ENCODE measurements at places on chromosomes 7 and 10. TPM values are rescaled to one million over a fixed set of nuclear protein-coding genes. Genes with fewer than 3 reads are reported as not detected.
A peak's percentile ranks its signal among the peaks of the same experiment; 100 is the strongest.

- DNase-seq: peak; percentile 15
Measured at GRCh38 chr10:13338390-13339110, 9.5 kb downstream of the SEPHS1 start.

Gene CALD1
- total RNA-seq: 1,676 TPM

Gene OPN1SW
- total RNA-seq: not detected

DNA sequence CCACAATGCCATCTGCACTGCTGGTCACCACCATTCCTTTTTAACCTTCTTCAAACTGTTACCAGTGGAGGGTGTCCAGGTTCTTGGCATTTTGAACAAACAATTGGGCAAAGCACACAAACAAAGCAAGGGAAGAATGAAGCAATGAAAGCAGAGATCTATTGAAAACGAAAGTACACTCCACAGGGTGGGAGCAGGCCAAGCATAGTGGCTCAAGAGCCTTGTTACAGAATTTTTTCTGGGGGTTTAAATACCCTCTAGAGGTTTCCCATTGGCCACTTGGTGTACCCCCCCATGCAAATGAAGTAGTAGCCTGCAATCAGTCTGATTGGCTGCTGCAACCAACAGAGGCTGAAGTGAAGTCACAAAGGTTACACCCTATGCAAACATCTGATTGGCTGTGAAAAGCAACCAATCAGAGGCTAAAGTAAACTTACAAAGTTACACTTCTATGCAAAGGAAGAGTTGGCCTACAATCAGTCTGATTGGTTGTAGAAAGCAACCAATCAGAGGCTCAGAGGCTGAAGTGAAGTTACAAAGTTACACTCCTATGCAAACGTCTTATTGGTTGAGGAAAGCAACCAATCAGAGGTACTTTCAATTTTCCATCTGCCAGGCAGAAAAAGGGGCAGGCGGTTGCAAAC, 103.2 kb upstream of the WAC start:
- DNase-seq: no peak

GRCh38 chr7:77253151-77253550, 53.5 kb upstream of the FGL2 start:
- no peak for DNase-seq

- peak; percentile 44 for DNase-seq
Measured at GRCh38 chr10:5512881-5513612, 11.7 kb upstream of the CALML3 start.

DNA sequence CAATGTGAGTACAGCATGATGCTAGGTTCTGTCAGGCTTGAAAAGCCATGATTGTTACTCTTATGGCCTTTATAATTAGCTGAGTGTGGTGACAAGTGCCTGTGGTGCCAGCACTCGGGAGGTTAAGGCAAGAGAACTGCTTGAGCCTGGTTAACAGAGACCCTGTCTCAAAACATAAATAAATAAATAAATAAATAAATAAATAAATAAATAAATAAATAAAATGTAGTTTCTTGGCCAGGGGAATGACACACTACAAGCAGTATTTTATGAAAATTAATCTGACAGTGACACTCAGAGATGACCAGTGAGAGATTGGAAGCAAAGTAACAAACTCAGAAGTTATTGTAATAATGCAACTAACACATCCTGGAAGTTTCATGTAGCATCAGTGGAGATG, 2.3 kb upstream of the MORN4 start:
- DNase-seq: no peak

- DNase-seq: no peak
Measured at GRCh38 chr7:30805931-30806330, 34.7 kb downstream of the MINDY4 start.

Gene AKR1B15
- not detected for total RNA-seq

Gene NKX1-2
- total RNA-seq: not detected

Gene GDF10
- not detected for total RNA-seq

DNA sequence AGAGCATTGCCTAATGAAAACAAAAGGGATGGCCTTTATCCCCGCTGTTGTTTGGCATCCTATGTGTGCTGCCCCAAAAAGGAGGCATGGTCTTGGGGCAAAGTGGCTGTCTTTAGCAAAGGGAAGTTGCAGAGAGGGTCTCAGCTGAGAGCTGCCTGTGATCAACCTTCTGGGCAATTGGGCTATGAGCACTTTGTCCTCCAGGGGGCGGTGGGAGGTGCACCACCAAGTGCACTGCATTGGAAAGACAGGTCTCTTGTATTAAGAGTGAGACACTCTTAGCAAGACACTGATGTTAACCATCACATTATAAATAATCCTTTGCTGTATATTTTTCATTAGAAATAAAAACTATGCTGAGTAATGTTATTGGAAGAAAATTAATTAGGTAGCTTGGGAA, 314.8 kb downstream of the POM121L12 start:
- DNase-seq: no peak

GRCh38 chr7:128081808-128082207, 50.6 kb upstream of the LRRC4 start:
- DNase-seq: no peak

DNA sequence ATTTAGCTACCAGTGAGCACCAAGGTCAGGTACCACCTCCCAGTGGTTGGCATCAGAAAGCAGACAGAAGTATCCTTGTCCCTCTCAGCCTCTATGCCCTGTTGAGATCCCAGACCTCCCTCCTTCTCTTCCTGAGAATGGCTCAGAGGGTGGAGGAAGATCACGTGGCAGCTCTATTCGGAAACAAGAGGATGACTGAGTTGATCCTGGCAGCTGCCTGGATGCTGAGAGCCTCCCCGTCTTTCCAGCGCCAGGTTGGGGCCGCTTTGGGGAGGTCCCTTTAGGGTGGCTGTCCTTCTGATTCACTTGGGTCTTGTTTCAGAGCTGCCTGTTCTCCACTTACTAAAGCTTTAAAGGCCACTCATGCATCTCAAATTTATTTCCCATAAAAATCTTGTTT, 36.9 kb upstream of the NPFFR1 start:
- DNase-seq: no peak

Gene DNAH11
- total RNA-seq: under 0.01 TPM

DNA sequence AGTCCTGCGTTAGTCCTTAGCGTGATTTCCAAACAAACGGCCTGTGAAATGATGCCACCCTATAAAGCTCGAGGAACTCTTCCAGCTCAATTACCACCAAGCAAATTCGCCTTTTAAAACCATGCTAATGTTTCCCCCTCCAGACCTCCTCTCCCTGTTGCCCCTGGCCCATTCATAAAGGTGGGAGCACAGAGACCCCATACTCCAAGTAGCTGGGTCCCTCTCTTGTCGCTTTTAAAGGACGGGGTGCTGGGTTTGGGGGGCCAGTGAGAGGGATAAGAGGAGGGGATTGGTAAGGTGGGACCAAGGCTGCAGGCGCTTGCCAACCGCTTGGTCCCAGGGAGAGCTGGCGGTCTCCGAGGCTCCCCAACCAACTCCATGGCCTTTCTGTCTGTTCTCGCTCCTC, 1.2 kb downstream of the HMX2 start:
- no peak for DNase-seq

Gene LRRC17
- 70.0 TPM for total RNA-seq

Gene PAX4
- not detected for total RNA-seq

Gene TMEM196
- not detected for total RNA-seq

GRCh38 chr10:17590969-17591645, 26.1 kb downstream of the HACD1 start:
- DNase-seq: no peak

DNA sequence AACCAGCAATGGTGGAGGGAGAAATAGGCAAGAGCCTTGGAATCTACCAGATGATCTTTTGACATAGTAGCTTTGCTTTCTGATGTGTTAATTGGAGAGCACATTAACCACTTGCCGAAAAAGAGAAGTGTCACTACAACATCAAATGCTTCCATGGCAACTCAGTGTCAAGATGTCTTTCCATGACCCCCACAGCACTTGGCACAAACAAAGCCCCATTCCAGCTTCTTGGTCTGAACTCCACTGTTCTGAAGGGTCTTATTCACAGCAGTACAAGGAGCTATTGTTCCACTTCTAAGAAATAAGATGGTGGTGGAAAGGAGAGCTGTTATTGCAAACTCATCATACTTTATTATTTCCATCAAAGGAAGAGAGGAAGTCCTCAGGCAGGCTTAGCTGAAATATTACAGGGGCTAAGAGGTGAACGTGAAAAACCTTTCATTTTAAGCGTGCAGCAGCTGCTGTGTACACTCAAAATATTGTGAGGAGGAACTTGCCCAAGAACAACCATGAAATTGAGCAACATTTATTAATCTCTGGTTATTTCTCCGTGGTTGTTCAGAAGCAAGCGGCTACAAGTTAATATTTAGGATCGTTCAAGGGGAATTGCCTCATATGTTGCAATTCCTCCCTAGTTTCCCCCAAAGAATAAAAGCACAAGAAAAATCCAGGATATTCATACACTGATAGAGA, 354.8 kb upstream of the CELF2 start:
- peak; percentile 81 for DNase-seq

GRCh38 chr7:117231047-117231359, 91.9 kb downstream of the WNT2 start:
- DNase-seq: no peak

Gene STOX1
- under 0.01 TPM for total RNA-seq

Gene HOXA10
- 47.1 TPM for total RNA-seq

DNA sequence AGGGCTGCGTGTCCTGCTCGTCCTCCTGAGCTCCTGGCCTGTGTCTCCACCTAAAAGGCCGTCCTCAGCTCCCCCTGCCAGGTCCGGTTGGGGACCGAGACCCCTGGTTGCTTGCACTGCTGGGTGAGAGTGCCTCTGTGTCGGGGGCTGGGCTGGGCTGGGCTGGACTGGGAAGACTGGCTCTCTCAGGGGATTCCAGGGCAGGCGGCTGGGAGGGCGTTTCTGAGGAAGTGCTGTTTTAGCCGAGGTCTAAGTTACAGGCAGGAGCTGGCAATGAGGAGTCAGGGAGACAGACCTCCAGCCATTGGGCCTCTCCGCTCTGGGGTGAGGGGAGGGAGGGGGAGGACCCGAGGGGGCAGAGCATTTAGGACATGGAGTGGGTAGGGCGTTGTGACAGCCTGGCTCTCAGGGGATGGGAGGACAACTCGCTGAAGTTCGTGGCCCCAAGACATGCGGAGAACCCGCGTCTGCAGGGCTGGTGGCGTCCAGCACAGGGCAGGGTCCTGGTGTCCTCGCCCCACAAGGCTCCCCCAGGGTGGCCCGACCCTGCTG, 20.9 kb downstream of the FOXK1 start:
- no peak for DNase-seq

DNA sequence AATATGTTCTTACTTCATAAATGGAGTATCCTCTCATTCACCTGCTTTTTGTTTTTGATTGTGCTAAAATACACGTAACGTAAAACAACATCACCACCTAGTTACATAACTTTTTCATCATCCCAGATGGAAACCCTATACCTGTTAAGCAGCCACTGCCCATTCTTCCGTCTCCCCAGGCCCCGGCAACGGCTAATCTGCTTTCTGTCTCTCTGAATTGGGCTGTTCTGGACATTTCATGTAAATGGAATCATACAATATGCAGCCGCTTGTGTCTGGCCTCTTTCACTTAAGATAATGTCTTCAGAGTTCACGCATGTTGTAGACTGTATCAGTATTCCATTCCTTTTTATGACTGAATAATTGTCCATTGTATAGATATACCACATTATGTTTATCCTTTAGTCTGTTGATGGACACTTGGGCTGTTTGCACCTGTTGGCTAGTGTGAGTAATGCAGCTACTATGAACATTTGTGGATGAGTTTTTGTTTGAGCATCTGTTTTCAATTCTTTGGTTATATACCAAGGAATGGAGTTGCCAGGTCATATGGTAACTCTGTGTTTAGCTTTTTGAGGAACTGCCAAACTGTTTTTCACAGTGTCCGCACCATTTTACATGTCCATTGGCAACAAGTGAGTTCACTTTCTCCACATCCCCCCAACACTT, 14.1 kb upstream of the SUN1 start:
- DNase-seq: no peak

Gene TUBAL3
- total RNA-seq: not detected

Gene OR13A1
- not detected for total RNA-seq

Data from fibroblast of villous mesenchyme (primary cell).